Stimulated activated CD8-positive, alpha-beta memory T cell treated with anti-CD3 and anti-CD28 coated beads, Interleukin-4, amount 100 ng/mL, for 48 hours (primary cell): ENCODE measurements at places on chromosomes 6 and 20.
A peak's percentile ranks its signal among the peaks of the same experiment; 100 is the strongest.

DNA sequence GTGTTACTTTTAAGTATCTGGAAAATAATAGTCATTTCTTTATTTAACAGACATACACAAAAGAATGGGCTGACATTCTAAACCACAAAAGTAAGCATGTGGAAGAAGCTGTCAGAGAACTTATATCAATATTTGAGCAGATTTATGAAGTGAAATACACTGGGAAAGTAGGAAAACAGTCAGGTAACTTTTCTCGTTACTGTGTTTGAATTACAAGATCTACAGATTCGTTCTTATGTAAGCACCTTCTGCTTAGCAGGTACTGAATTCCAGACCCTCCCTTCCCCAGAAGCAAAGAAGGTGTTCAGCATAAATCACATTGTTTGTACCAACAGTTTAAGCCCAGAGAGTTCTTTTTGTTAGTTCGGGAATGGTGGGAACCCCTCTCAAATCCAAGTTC lies 88.0 kb downstream of the DNAH8 start:
- no peak for DNase-seq

DNA sequence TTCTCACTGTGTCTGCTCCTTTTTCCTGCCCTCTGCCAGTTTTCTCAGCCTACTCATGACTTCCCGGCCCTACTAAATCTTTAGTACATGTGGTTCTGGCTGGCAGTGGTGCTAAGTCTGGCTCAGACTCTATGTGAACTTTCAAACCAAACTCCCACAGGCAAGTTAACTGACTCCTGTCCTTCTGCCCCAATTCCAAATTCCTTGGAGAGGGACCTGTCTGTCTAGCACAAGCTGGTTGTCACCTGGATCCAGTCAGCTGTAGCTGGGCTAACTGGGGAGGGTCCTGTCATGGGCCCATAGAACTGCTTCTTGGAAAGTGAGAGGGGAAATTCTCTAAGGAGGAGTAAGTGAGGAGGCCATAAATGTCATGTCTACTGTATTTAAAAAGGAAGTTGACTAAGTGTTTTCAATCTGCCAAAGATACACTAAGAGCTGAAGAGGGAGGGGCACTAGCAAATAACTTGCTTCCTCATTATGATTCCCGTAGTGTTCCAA lies 240.1 kb downstream of the KCNQ5 start:
- DNase-seq: no peak

GRCh38 chr6:34145161-34146020 lies 496 bp downstream of the GRM4 start:
- peak; percentile 39 for DNase-seq

DNA sequence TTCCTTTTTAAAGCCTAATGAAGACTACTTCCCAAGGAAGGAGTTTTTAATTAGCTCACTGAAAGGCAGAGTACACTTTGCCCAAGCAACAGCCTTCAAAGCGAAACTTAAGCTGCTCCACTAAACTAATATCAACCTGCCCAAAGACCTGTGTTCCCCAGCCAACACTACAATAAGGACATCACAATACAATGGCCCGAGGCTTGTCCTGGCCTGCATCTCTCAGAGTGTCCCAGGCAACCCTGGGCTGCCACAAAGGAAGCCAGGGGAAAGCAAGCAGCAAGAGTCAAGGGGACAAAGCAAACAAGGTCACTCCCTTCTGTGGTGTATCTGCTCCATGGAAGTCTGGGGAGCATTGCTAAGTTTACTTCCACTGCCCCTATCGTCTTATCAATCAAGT lies 52.3 kb downstream of the PIGU start:
- no peak for DNase-seq

GRCh38 chr6:64672131-64672530 lies 1034.9 kb downstream of the EYS start:
- no peak for DNase-seq

GRCh38 chr6:2843138-2843740 lies 1.6 kb upstream of the SERPINB1 start:
- DNase-seq: no peak

GRCh38 chr20:17227219-17227575 lies 357 bp downstream of the PCSK2 start:
- DNase-seq: no peak

DNA sequence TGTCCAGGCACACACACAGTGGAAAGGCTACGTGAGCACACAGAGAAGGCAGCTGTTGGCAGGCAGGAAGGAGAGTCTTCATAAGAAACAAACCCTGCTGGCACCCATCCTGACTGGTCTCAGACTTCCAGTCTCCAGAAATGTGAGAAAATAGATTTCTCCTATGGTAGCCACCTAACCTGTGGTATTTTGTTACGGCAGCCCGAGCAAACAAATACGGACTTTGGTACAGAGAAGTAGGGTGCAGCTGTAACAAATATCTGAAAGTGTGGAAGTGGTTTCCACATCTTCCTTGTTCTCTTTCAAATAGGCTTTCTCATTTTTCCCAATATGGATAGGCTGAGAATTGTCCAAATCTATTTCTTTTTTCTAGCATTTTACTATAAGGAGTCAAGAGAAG lies 94.6 kb downstream of the ADGB start:
- no peak for DNase-seq

- DNase-seq: no peak
Observed at GRCh38 chr20:61238813-61239212, 13.2 kb upstream of the CDH4 start.

DNA sequence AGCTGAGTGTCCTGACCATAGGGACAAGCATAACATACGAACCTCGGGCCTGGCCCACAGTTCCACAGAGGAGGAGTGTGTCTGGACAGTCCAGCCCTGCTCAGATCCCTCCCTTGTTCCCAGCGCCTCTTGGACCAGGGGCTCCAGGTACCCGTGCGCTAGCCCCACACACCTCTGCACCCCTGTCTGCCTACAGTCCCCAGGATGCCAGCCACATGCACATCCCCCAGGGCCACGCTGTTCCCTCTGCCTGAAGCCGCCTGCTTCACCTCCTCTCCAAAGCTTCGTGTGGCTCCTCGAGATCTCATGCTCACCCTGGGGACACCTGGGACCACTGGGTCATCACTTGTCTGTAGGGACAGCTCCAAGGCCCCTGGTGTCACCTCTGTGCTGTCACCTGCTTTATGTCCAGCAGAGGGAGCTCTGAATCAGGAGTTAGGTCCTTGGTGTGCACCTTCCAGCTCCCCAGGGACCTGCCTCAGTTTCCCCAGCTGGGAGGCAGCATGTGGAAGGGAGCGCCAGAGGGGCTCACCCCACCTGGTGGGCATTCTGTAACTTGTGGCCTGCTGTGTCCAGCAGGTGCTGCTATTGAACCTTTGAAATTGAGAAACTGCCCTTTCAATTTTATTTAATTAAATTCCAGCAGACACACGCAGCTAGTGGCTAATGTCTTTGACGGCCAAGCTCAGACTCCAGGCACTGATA lies 7.3 kb upstream of the YTHDF1 start:
- peak; percentile 66 for DNase-seq

DNA sequence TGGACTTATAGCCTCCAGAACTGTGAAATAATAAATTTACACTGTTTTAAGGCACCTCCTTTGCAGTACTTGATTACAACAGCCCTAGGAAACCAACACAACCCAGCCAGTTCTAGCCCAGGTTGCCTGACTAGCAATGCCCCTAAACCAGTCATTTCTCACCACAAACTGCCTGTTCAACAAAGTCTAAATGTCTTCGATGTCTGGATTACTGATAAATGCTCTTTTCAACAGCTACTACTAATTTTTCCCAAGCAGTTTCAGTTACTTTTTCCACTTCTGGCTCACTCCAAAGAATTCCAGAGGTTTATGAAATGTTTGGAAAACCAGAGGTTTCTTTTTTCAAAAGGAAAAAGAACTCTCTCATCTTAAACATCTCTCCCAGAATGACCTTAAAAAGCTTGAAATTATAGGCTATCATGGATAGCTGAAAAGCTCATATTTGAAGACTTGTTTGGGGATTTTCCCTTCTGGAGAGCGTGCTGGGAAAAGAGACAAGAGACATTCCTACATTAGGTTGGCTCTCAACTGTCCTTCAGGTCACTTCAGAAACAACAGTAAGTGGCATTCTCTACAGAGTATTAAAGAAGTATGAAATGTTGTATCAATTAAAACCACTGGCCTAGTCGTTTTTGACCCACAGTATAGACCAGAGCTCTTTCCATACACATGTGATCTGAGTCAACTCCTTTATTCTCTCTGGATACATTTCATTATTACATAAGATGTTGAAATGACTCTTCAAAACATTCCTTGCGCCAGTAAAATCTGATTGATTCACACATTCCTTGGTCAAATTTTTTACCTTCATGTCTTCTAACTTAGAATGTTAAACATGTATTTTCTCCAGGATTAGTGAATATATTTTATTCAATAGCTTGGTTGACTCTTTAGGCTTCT lies 265.9 kb downstream of the COL12A1 start:
- no peak for DNase-seq

DNA sequence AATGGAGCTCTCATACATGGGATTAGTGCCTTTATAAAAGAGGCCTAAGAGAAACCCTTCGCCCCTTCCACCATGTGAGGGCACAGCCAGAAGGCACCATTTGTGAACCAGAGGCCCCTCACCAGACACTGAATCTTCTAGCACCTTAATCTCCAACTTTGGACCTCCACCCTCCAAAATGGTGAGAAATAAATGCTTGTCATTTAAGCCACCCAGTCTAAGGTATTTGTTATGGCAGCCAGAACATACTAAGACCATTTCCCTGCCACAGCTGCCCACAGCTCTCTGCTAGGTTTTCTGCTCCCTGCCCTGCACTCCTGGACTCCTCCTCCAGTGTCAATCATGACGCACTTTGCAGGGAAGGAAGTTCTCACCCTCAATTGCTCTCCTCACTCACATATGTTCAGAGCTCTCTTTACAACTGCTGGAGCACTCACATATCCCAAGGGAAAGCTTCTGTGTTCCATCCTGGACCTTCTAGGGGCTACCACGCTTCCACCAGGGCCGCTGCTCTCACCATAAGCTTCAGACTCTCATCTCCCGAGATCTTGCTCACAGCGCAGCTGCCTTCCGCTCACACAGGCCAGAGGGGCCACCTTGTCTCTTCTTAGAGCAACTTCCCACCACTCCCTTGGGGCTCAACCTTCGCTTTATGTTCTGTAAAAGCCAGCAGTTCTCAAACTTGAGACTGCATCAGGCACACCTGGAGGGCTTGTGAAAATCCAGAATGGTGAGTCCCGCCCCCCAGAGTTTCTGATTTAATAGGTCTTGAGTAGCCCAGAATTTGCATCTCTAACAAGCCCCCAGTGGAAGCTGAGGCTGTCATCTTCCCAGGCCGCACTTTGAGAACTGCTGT lies 1.6 kb upstream of the LY86 start:
- no peak for DNase-seq

GRCh38 chr20:10710991-10711775 lies 37.4 kb upstream of the JAG1 start:
- no peak for DNase-seq

- peak; percentile 76 for DNase-seq
Observed at GRCh38 chr20:63580796-63581461, 6.9 kb upstream of the HELZ2 start.

GRCh38 chr6:168106633-168107005 lies 27.6 kb upstream of the FRMD1 start:
- no peak for DNase-seq

- DNase-seq: no peak
Observed at GRCh38 chr20:5933802-5934436, 16.4 kb downstream of the TRMT6 start.

DNA sequence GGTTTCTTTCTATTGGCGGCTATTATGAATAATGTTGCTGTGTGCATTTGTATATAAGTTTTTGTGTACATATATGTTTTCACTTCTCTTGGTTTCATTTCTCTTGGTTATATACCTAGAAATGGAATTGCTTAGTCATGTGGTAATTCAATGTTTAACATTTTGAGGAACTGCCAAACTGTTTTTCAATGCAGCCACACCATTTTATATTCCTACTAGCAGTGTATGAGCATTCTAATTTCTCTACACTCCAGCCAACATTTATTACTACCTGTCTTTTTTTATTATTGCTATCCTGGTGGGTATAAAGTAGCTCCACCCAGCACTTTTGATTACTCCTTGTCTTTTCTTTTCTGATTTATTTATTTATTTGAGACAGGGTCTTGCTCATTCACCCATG lies 54.8 kb downstream of the PHACTR2 start:
- DNase-seq: no peak

DNA sequence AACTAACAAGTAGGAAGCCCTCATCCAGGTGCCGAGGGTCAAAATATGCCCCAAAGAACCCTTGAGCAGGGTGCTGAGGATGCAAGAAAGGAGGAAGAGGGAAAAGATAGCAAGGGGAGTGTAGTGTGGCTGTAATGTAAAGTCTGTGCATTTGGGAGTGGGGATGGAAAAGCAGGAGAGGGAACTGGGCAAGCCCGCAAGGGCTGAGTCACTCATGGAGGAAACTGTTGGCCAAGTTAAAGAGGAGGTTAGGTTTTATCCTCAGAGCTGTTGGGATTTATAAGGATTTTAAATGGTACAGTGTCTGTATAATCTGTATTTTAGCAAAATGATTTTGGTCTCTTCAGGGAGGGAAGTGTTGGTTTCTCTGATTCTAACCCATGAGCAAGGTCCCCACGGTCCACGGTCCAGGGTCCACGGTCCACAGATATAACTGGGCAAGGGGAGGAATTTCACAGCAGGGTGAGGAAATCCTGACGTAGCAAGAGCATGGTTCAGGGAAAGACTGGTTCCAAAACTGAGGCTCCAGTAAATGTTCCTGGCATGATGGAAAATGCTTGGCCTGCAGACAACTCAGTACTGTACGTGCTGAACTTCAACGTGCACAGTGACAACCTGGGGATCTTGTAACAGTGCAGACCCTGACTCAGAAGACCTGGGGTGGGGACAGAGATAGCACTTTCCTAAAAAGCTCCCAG lies 759.8 kb downstream of the PTPRT start:
- no peak for DNase-seq

DNA sequence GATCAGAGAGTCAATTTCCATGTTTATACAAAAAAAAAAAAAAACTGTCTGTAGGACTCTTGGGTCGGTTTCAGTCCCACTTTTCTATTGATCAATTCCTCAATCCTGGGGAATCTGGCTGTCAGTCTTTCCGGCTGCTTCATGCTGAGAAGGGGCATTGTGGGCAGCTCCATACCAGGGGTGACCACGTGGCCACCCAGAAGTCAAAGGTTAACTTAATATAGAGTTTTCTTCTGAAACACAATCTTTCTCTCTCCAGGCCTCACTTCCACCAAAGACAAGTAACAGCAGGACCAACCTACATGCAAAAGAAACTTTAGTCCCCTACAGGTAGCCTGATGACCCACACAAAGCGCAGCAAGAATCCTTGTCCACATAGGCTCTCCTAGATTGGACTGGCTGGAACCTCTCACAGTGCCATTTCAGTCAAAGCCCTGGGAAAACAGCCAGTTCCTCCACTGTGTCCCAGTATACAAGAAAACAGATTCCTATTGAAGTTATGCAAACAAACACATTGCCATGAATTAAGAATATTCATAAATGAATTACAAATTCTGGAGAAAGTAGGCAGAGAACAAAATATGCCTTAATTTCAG lies 18.5 kb upstream of the SERPINB9 start:
- DNase-seq: no peak

GRCh38 chr20:16821211-16822089 lies 73.3 kb downstream of the OTOR start:
- peak; percentile 25 for DNase-seq
